Activated T-helper 9 cell treated with anti-CD3 and anti-CD28 coated beads, Interleukin-2, amount 50 U/mL, for 16 hours (primary cell): ENCODE measurements at places on chromosomes 12 and 14.
A peak's percentile ranks its signal among the peaks of the same experiment; 100 is the strongest.

GRCh38 chr14:51999084-51999483, 9.7 kb downstream of the RTRAF start:
- no peak for DNase-seq

DNA sequence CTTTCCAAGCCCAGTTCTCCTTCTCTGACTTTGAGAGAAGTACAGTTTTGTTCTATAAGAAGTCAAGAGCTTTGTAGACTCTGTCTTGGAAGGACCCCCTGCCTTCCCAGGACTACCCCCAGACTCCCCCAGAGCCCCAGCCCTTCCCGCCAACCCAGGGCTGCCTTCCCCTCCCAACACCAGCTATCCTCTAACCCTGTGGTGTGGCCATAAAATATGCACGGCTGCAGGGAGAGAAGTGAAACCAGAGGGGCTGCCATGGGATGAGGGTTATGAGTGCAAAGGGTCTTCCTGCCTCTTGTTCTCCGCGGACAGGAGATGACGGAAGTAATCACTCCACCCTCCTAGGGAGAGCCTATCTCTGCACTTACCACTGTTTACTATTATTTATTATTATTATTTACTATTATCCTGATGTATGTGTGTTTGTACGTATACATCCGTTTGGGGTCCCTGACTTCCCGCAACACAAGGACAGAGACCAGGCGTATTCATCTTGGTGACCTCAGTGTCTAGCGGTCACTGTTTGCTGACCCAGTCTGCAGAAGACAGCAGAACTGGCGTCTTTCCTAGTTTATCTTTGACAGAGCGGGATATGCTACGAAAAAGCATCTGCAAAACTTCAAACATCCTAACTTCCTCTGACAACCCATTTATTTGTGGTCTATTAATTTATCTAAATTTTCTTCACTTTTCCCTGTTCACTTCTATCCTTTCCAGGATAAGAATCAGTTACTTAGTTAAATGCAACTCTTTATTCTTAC, 3.5 kb upstream of the SCNN1A start:
- DNase-seq: no peak

DNA sequence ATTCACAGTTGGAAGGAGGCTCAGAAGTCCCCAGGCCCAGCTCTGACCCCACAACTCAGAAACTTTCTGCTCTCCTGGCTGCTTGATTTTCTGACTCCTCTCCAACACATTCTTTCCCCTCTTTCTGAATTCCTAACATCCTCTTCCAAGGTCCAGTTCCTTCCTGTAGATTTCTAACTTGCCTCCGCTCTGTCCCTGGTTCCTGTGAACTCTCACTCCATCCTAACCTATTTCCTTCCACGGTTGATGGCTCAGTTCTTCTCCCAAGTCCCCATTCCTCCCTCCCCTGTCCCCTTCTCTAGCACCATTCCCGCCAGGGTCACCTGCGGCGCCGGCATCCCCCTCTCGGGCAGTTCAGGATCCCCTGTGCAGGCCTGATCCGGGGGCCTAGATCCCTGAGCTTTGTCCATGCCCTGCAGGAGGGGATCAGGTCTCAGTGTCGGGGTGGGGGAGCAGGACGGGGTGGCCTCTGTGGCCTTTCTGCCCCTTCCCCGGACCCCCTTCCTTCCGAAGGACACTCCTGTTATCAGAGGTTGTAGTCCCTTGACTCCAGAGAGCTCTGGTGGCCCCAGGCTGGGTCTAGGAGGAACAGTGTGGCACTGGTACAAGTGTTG, 6.0 kb upstream of the SLC22A17 start:
- DNase-seq: no peak

GRCh38 chr12:115553622-115554021, 723.9 kb downstream of the MED13L start:
- no peak for DNase-seq

DNA sequence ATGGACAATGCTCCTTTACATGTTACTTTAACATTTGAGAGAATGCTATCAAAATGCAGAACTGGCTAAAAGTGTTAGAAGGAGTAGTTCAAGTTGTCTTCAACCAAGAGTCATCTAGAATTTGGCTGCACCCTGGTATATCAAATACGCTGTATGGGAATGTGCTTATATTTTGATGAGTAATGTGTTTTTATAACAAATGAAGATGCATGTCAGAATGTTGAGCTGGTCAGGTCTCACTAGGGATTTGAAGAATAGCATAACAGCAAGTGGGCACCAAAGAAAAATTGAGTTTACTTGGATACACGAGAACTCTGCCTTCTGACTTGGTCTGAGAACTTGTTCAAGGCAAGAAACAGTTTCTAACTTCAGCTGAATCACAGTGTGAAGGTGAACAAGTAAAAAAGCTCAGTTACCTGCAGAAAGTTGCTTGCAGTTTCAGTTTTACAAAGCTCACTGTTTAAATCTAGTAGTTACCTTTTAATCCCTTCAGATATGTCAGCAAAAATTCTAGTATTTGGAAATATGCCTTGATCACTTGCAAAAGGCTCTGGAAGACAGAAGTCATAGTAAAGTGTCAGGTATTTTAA, 82.3 kb downstream of the PDE3A start:
- DNase-seq: no peak

DNA sequence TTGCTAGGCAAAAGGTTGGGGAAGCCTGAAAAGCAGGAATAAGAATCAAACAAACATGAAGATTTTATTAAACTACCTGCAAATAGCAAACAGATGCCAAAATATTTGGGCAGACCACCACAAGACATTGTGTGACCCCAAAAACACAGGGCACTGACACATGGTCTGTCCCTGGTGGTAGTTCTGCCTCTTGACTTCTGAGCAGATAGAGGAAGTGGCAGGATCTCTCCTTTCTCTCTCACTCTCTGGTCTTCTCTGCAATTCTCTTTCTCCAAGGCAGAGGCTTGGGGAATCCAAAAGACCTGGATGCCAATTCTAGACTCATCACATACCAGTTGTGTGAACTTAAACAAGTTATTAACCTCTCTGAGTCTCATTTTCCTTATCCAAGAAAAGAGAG, 4.3 kb upstream of the PTGDR start:
- DNase-seq: no peak

DNA sequence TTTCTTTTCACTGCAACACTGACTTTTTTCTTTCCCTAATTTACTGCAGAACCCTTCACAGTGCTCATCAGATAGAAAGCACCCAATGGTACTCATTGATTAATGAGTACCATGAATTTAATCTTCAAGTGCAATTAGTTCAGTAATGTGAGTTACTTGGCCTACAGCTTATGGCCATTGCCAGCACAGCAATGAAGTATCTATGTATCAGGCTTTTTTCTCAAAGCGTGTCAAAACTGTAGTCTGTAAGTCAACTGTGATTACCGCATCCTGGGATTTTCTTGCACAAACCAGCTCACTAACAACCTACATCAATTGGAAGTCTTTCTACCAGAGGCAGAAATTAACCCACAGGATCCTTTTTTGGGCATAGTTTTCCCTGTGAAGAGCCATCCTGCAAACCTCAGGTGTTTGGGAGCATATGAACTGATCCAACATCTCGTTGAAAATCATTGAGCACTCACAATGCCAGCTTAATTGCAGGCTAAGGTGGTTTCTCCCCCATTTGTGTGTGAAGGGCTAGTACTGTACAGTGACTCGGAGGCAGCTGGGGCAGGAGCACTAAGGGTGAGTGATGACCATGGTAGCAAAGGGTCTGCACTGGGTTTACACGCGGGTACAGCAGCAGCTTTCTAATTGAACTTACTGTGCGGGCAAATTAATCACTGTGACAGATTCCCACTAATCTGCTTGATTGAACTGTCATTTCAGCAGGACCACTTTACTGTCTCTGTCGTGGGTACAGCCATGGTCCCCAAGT, 619.3 kb downstream of the SNAPC1 start:
- DNase-seq: no peak

DNA sequence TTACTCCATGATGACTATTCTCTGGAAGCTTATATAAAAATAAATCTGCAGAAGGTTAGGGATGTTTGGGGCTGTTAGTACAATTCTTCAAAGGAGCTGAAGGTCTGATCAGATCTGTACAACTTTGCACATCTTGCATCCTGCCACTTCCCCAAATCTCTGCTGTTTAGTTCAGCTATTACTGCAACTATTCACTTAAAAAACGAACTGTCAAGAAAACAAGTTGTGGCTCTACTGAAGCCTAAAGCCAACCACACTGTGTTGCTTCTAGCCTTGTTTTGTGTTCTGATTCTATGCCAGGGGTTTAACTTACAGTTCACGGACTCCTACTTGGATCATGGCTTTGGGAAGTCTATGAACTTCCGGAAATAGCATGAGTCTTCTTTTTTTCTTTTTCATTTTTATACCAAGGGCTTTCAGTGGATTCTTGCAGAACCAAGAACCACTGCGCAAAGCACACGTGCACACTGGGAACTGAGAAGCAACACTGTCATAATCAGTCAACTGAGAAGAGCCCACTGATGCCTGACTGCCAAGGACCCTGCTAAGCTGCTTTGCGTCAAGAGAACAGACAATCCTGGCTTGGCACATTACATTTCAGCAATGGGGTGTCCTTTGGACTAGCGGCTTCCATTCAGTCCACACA, 66.3 kb upstream of the EEA1 start:
- no peak for DNase-seq

GRCh38 chr12:76307083-76307482, 41.1 kb downstream of the BBS10 start:
- no peak for DNase-seq

DNA sequence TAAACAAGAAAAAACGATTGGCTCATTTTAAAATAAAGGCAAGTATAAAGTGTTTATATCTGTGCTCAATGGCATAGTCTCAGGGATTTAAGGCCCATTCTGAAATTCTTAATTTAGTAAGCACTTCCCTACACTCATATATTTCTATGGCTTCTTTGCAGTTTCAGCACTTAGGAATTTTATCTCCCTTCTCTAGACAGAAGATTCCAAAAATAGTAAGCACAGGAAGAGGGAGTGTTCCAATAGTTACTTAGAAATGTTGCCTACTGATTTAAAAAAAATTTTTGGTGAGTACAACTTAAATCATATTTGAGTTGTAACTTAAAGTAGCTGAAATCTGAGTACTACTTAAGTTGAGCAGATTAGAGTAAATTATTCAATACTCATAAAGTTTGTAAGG, 19.8 kb downstream of the INSM2 start:
- DNase-seq: no peak

- no peak for DNase-seq
Observed at GRCh38 chr14:93976477-93977057, at the start of gene ASB2. Gene ASB2, minus strand, starts transcription at chr14:93976570. Its CDS starts 12,031 bp downstream, at chr14:93964539.

DNA sequence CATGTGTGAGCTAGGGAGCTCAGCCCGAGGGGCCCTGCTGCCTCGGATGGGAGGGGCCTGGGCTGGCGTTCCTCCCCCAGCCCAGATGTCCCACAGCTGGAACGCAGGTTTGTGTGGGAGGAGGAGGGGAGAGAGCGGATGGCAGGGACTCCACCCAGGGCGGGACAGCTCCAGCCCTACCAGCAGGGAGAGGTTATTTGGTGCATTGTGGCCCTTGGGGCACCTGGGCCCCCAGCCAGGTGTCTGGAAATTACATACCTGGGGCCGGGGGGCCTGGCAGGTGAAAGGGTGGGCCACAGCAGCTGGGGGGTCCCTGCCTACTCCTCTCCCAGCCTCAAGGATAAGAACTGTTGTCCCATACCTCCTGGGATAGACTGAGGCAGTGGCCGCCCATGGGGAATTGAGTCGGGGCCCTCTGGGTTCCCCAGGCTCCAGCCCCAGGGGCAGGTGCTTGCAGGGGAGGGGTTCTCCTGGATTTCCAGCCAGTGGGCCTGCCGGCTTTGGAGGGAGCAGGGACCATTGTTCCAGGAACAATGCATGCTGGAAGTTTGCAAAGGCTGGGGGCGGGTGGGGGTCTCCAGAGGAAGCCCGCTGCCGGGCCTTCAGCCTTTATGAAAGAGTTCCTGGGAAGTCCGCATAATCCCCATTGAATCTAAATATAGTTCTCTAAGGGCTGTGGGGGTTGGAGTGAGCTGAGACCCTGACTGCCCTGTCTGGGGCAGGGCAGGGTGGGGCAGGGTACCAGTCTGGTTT, 1.2 kb downstream of the KIF26A start:
- DNase-seq: no peak

GRCh38 chr14:21191809-21192446, 36.1 kb upstream of the OR5AU1 start:
- peak; percentile 38 for DNase-seq

GRCh38 chr14:105377555-105378182, 20.7 kb upstream of the TEX22 start:
- DNase-seq: no peak

DNA sequence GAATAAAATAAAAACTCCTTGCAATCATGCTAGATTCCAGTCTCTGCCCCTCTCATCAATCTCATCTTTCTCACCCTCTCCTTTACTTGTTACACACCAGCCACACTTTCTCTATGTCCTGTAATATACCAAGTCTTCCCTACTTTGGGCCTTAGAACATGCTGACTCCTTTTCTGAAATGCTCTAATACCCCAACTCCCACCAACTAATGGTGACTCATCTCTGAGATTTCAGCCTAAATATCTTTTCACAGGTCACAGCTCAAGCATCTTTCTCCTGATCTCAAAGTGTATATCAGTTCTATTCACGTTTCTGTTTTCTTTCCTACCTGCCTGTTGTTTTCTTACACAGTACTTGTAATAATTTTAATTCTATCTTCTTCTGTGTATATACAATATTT, 378.9 kb upstream of the PRICKLE1 start:
- no peak for DNase-seq

DNA sequence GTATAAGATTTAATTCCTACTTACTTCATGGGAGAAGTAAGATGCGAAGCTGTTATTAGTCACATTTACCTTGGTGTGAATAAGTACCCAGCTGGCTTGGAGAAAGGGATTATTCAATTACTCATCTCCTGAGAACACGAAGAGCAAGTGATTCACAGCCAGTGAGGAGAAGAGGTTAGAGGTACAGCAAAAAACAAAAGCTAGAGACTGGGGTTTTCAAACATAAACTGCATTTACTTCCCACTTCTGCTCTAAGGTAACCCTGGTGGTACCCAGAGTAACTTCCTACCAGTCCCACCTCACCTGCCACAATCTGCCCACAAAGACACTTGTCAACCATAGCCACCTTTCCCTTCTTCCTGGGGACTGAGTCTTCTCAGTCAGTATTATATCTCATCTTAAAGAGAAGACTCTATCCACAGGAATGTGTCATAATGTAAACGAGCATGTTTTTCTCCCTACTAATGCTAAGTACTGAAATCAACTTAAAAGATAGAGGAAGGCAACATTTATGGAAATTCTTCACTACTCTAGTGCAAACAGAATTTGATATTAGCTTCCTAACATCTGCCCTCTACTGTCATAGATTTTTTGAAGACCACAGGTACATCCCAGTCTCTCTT, 6.0 kb upstream of the IL22 start:
- peak; percentile 9 for DNase-seq

- no peak for DNase-seq
Observed at GRCh38 chr14:91127924-91128323, 14.1 kb downstream of the DGLUCY start.

GRCh38 chr14:69263771-69264170, 3.8 kb downstream of the GALNT16 start:
- DNase-seq: no peak

GRCh38 chr14:56905282-56905681, 95.0 kb upstream of the OTX2 start:
- no peak for DNase-seq

GRCh38 chr12:55972911-55973598, 823 bp upstream of the RAB5B start:
- no peak for DNase-seq
